Stomach (tissue), 19 donors: ENCODE measurements at places on chromosomes 7 and 10. TPM values are rescaled to one million over a fixed set of nuclear protein-coding genes. Genes with fewer than 3 reads are reported as not detected.

TCAF2 gene
- not detected for total RNA-seq

DNA sequence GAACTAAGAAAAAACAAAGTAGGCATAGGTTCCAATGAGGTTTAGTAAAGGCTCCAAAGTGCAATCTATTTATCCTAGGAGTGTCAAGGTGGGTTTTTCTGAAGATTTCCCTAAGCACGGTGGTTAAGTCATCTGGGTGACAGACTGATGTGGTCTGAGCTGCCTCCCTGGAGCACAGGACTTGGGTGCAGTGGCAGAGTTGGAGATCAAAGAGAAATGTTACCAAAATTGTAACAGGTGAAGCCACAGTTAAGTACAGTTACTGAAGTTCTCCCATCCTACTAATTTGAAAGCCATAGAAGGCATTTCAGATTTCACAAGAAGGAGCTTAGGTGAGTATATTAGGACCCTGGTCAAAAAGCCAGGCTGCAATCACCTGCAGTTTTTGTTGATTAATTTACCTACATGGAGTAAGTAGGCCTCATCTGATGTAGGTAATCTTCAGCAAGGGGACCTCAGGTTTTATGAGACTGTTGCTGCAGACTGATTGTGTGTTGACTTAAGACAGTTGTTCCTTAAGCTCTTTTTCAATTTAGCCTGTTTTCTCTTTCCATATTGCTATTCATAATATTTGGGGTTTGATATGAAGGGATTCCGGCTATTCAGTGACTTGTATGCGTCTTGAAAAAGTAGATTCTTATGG, 3.0 kb downstream of the DLX6 start:
- DNase-seq = no peak

DNA sequence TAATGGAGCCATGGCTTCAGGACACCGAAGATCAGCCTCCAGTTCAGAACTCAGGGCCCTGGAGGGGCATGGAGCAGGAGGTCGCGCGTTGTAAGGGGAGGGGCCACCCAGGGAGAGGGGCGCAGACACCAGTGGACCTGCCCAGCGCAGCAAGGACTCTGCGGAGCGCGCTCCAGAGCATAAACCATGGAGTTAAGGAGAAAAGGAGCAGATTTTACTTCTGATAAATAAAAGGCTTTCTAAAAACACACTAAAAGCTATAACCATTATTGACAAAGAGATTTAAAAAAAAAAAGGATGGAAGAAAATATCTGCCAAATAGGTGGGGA, 10.5 kb downstream of the CALY start:
- no peak for DNase-seq

DNA sequence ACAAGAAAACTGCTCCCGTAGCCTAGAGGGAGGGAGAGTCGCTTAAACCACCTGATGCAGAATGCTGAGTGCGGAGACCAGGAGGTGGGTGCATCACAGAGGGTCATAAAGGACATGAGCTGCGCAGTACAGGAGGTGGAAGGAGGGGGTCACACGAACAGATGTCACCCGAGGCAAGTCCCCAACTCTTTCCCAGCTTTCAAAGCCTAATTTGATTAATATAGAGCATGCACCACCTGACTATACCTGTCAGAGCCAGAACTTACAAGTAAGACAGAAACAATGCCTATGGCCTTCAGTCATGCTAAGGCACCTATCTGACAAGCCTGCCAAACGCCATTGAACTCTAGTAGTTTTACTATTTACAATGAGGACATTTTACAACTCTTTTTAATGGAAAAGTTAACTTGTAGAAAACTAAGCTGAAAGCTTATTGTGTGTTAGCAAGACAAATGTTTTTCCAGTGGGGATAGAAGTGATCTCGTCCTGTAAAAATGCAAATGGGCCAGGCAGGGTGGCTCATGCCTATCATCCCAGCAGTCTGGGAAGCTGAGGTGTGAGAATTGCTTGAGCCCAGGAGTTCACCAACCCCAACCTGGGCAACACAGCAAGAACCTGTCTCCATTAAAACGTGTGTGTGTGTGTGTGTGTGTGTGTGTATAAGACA, 1.1 kb upstream of the VOPP1 start:
- no peak for DNase-seq

WBP1L gene
- 43.3 TPM for total RNA-seq

GRCh38 chr7:149293338-149293737, 31.3 kb downstream of the ZNF783 start:
- no peak for DNase-seq

NKX1-2 gene
- total RNA-seq = not detected

DNA sequence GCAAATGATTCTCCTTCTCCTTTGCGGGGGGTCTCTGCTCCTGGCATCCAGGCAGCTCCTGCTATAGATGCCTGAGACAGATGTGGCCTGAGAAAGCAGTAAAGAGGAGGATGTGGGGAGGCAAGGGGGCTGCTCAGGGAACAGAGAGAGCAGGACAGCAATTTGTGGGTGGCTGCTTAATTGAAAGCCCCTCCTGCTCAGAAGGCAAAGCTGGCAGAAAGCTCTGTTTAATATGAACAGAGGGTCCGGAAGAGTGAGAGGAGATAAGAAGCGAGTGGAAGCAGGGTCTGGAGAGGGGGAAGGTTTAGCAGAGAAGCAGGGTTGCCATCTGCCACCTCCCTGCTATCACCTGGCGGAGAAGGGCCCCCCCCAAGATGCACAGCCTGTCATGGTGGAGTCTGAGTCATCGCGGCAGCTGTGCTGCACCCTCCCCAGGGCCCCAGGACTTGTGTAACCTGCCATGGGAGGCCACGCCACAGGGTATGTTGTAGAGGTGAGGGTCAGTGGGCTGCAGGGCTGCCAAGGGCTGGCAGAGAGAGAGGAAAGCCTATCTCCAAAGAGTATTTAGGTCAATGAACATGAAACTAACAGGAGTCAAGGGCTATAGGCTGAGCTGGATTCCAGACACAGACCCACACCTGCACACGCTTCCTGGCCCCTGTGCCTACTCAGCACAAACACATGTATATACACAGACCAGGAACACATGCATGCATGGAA, 1109.8 kb upstream of the AUTS2 start:
- DNase-seq = no peak

EEF1AKMT2 gene
- 18.0 TPM for total RNA-seq

PNLIP gene
- total RNA-seq = not detected

GRCh38 chr10:12214763-12215218, 18.8 kb downstream of the CDC123 start:
- DNase-seq = no peak

GRCh38 chr7:32871624-32872371, 19.8 kb downstream of the KBTBD2 start:
- DNase-seq = no peak

DNA sequence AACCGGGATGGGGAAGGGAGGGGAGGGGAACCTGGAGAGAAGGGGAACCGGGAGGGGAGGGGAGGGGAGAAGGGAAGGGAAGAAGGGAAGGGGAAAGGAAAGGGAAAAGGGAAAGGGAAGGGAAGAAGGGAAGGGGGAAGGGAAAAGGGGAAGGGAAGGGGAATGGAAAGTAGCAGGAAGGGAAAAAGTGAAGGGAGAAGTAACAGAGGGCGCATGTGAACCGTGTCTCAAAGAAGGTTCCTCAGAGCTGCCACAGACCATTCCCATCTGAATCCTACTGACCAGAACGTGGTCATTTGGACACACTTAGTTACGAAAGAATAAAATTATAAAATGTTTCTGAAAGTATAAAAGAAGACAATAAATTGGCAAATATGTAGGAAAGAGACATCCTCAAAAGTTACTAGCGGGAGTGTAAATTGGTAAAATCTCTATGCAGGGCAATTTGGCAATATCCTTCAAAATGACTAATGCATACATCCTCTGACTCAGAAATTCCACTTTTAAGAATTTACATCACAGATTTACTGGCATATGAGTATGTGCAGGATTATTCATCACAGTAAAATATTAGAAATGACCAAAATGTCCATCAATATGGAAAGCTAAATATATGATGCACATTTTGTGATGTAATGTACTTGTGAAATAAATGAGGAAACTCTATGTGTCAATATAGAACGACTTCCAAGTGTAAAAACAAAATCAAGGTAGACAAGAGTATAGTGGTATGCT, 12.9 kb downstream of the C10orf67 start:
- no peak for DNase-seq

TAS2R41 gene
- total RNA-seq = 1.5 TPM

DNA sequence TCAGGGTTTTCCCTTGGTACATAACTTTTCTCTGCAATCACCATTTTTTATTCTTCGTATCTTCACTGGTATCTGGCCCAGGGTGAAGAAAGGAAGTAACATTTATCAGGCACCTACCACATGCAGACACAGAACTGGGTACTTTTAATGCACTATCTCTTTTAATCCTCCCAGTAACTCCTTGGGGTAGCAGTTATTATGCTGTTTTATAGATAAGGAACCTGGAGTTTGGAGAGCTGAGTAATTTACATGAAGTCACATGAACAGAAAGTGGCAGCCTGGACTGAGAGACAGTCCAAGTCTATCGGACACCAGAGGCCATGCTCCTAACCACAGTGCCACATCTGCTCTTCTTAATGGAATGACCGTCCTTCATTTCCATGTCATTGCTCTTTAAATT, 117.1 kb upstream of the PODXL start:
- no peak for DNase-seq

GRCh38 chr7:29146888-29147609, 712 bp upstream of the CPVL start:
- DNase-seq = peak; percentile 50

DNA sequence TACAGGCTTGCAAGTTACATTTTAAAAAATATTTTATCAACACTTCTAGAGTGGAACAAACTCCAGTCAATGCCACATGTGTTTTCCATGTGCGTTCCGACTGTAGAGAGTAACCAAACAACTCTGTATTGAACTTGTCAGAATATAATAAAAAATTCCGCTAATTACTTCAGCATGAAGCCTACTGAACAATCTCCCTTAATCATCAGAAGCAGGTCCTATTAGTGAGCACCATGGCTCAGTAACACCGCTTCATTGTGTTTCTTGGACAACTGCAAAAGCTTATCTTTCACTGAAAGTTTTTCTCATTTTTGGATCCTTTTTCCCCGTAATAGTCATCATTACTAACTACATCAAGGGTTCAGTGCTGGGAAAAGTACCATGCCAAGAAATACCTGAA, 117.0 kb downstream of the MKX start:
- DNase-seq = no peak

DNA sequence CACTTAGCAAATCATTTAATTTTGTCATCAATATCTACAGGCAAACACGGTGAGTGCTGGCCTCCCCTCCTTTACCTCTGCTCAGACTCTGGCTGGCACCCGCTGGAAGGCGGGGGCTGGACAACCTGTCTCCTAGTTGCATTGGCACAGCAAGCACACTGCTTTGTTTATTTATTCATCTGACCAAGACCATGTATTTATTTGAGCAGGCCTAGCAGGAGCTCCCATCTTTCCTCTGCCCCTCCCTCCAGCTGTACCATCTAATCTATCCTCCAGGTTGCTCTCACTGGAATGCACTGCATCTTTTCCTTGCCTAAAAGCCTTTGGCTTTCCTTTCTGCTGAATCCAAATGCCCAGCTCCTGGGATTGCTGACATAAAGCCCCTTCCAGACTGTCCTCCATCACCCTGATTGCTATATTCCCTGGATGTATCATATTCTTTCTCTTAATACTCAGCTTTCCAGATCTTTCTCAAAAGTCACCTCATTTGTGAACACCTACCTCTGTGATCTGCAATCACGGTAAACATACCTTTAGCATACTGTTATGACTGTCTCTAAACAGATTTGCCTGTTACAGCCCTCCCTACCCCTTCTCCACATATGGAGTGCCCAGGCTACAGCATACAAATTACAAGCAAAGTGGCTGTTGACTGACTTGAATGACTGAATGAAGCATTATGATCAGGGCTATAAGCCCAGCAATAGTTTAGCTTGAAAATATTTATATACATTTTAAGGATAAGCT, 9.6 kb downstream of the ELMO1 start:
- no peak for DNase-seq

DNA sequence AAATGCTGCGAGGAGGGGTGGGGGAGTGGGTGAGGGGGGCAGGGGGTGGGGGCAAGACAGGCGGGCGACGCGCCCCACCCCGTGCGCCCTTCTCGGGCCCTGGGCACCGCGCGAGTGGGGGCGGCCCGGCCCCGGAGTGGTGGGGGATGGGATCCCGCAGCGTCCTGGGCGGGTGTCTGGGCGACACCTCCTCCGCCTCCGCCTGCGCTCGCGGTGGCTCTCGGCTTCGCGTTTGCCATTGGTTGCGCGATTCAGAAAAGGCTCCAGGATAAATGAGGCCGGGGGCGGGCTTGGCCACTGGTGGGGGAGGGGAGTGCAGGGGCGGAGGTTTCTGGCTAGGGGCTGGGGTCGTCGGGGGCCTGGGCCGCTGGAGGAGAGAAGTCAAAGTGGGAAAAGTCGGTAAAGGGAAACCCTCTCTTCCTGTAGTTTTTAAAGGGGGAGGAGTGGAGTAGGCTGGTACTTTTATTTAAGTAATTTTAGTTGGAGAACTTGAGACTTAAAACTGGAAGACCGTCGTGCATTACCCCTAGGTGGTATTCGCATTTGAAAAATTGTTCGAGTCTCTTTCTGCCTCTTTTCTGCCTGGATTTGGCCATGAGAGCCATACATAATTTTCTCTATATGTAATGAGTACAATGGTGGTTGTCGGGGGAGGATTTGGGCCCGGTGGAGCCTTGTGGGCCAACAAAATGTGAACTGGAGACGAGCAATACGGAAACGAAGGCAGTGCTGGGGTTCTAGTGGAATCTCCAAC, 992 bp upstream of the IGF2BP3 start:
- peak; percentile 97 for DNase-seq

HOXA10 gene
- total RNA-seq = 0.92 TPM

DNA sequence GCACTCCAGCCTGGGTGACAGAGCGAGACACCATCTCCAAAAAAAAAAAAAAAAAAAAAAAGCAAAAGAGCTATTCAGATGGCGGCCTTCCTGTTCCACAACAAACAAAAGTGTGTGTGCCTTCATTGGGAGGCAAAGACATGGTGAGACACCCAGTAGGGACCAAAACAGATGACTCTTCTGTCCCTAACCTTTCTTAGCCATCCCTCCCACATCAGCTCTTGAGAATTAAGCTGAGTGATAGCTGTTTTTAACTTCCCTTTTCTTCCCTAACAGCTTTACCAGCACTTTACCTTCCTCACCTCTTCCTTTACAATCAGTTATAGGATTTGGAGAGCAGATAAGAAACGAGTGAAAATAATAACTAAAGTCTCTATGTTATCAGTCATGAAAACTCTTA, 48.2 kb downstream of the ARMH3 start:
- DNase-seq = no peak

- no peak for DNase-seq
These were observed 851 bp downstream of the KIFBP start for GRCh38 chr10:68989317-68989990.

DNA sequence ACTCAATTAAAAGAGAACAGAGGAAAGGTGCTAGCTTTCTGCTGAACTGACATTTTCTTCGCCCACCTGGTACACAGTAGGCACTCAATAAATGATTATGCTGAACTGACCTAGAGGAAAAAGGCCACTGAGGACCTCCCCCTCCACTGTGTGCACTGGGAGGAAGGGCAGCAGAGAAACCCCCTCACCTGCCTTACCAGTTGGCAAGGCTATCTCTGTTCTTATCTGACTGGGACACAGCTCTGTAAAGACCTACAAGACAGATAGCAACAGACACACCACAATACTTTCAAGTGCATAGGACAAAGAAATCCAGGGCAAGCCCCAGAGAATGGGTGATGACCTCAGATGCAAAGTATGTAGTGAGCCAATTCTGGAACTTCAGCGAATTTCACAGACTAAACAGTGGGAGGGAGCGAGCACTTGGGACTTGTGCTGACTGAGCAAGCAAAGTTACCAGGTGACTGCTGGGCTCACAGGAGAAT, 30.4 kb downstream of the PDLIM1 start:
- peak; percentile 72 for DNase-seq
